ENCODE measurements at places on chromosomes 5 and 9.

DNA sequence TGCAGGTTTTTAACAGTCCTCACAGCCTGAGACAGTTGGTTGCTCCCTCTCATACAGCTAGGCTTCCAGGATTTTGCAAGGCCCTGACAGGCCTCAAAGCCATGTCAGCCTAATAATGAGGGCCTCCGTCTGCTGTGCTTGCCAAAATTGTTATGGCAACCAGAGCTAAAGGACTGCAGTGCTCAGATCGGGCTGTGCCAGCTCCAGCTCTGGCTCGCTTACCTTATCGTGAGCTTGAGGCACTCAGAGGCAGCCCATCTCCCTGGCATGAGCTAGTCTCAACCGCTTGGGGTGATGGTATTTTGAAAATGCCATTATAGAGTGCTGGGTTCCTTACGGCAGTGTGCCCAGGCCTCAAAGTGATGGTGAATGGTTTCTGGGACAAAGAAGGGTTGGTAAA is 8.4 kb downstream of the MTAP start:
- DNase-seq = no peak

- no peak for DNase-seq
Measured at GRCh38 chr9:134925011-134925511, 7.3 kb upstream of the FCN1 start.

GRCh38 chr5:64532657-64533056 is 26.8 kb downstream of the RGS7BP start:
- DNase-seq = no peak

DNA sequence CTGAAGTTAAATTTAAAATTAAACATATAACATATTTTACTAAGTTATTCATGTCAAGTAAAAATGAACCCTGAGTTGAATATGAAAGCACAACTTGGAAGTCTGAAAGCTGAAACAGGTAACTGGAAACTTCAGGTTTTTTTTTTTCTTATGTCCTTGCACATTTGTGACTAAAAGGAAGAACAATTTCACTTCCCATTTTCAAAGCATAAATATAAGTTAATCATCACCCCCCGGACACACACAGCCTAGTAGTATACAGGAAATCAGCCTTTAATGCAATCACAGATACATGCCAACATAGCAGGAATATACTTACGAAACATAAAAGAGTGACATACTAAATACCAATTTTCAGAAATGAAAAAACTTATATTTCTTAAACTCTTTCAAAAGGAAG is 225.9 kb downstream of the RFX3 start:
- DNase-seq = no peak

GRCh38 chr5:74122979-74123590 is 497.1 kb downstream of the ARHGEF28 start:
- no peak for DNase-seq
